BJ (cell line): ENCODE measurements at places on chromosomes 1 and 21.

DNA sequence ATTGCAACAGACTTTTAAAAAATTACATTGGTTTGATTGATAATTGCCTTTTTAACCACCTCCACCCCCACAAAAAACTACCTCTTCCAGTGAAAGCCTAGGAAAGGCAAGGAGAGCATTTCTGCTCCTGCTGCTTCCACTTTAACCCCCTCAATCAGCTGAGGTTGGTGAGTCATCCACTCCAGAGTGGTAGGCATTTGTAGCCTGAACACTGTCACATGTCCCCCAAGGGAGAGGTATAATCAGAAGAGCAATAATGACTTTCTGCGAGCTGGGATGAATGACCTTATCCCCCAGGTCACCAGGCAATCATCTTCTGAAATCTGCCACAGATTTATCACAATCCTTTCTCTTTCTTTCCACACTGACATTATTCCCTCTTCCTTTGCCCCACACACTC, 126.6 kb upstream of the CAMK1G start:
- DNase-seq = no peak

GRCh38 chr1:198106011-198106410, 50.8 kb upstream of the NEK7 start:
- no peak for DNase-seq

DNA sequence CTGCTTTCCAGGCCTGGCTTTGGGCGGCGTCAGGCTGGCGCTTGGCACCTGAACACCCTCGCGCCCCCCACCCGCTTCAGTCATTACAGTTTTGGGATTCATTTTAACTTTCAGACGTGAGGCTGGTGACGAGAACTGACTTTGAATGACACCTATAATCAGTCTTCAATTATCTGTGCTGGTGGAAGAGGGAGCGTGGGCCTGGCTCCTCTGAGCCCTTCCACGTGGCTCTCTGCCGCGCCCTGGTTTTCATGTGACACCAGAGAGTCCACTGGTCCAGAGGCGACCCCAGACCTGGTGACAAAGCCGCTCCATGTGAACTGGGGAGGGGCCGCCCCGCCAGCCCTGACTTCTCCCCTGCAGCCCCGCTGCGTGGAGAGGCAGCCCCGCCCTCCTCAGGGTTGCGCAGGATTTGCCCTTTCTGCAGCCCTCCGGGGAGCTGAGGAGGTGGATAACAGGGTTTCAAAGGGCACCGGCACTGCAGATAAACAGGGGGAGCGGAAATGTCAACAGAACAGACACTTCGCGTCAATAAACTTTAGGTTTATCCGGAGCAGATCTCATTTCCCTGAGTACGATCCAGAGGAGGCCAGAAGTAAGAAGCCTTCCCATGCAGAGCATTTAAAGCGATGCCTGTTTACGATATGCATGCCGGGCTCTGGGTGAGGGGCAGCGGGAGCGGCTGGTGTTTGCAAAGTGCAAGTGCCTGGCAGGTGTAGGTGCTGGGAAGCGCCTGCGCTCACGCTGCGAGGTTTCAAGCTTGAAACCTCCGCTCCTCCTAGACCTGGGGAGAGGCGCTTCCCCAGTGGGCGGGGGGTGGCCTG, 56.4 kb downstream of the AJAP1 start:
- no peak for DNase-seq

DNA sequence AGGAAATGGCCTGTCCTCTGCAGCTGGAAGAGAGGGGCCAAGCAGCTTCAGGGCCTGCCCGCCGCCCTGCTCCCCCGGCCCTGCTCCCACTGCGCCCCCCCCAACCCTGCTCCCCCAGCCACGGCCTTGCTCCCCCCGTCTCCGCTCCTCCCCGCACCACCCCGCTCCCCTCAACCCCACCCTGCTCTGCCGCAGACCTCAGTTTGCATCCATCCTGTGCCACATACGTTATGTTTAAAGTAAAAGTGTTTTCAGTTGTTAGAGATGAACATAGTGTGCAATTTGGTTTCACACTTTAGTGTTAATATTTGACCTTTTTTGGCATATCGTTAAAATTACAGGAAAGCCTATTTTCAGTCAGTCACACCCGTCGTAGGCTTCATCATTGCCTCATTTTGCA, 34.1 kb upstream of the DIP2A start:
- no peak for DNase-seq

DNA sequence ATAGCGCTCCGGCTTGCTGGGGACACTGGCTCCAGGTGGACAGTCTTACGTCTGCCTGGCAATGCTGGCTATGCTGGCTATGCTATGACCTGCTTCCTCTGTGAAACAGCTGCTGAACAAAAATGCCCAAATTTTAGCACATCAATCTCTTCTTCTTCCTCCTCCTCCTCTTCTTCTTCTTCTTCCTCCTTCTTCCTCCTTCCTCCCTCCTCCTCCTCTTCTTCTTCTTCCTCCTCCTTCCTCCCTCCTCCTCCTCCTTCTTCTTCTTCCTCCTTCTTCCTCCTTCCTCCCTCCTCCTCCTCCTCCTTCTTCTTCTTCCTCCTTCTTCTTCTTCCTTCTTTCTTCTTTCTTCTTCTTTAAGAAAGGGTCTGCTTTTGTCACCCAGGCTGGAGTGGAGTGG, 401.3 kb downstream of the KIF26B start:
- DNase-seq = no peak

DNA sequence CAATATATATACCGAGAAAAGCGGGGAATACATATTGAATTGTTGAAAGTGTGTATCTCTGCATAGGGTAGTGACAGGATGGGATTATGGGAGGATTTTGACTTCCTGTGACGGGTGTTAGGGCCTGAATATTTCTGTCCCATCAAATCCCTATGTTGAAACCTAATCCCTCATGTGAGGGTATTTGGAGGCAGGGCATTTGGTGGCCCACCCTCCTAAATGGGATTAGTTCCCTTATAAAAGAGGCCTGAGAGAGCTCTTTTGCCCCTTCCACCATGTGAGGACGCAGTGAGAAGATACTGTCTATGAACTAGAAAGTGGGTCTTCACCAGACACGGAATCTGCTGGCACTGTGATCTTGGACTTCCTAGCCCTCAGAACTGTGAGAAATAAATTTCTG, 137.3 kb downstream of the ZSCAN20 start:
- no peak for DNase-seq
